ENCODE measurements at places on chromosomes 13 and 19.
A peak's percentile ranks its signal among the peaks of the same experiment; 100 is the strongest.

GRCh38 chr13:72384879-72385278, 342.6 kb downstream of the MZT1 start:
- DNase-seq: no peak

DNA sequence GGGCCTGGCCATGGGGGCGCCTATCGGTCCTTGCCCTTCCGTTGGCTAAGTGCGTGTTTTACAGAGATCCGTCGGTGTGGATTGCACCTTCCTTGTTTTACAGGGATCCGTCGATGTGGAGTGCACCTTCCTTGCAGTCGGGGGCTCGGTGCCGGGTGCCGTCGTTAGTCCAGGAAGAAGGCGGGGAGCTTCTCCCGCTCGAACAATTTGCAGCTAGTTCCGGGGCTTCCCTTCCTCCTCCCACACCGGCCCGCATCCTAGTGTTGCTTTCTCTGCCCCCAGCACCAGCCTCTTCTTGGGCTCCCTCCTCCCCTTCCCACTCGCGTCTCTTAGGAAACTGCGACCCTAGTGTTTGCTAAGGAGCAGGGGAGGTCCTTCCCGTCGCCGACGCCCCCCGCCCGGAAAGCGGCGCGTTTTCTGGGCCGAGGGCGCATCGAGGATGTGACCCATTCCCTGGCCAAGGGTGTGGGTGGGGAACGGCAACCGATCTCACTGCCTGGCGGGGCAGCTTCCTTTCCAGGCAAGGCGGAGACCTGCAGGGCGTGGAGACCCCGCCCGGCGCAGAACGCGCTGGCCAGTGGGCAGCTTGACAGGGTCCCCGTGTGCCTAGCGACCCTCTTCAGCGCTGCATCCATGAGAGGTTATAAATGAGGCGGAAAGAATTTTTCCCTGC, 75.7 kb upstream of the ZNF91 start:
- DNase-seq: no peak

DNA sequence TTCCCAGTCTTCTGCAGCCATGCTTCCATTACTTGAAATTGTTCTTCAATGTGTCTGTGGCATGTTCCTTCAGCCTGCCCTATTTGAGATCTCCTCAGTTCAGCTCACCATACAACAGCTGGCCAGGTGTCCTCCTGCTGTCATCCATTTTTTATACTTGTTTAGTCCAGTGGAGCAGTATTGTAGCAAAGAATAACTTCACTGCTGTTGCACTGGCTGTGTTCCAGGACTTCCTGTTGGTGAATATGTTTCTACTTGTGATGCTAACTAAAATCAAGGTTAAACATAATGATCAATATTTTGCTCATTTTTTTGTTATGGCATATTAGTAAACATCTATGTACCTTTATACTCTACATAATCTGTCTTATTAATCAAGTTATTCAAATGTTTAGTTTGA, 1394.1 kb downstream of the PCDH9 start:
- DNase-seq: no peak

DNA sequence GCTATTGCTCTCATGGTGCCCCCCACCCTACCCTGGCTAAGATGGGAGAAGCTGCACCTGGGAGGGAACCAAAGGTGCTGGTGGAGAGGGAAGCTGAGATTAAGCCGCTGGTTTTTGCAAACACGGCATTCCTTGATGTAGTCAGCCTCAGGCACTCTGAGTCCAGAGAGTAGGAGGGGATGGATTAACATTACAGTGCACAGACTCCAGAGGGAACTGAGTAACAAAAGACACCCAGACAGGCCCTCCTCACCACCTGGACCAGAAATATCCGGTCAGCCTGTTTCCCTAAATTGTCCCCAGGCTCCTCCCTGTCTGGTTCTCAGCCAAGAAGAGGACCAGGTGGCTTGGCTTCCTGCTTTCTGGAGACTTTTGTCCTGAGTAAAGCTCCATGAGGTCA, 28.9 kb upstream of the PABPC3 start:
- DNase-seq: no peak

DNA sequence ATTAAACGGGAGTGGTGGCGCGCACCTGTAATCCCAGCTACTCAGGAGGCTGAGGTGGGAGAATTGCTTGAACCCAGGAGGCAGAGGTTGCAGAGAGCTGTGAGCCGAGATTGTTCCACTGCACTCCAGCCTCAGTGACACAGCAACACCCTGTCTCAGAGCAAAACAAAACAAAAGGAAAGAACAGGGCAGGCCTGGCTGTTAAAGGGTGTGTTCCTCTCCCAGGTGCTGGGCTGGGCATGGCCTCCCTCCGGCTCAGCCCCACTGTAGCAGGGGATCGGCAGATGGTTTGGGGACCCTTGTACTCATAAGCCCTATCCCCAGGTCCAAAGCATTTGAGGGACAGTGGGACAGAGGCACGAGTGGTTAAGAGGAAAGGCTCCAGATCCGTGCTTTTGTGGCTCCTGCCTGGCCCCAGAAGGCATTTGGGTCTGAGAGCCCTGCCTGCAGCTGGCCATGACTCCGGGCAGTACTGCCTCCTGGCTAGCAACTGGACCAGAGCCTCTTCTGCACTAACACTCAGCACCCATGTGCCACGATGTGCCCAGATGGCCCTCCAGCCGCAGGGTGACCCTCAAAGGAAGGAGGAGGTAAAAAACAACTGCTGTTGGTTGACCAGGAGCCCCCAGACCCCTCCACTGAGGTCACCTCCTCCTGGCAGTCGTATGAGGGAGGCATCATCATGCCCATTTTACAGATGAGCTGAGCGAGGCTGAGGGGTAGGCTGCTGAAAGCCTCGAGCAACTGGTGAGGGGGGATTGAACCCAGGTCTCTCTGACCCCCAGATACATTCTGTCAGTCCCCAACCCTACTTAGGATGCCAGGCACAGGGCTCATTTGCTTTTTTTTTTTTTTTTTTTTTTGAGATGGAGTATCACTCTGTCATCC, 10.0 kb downstream of the RFX1 start:
- no peak for DNase-seq

DNA sequence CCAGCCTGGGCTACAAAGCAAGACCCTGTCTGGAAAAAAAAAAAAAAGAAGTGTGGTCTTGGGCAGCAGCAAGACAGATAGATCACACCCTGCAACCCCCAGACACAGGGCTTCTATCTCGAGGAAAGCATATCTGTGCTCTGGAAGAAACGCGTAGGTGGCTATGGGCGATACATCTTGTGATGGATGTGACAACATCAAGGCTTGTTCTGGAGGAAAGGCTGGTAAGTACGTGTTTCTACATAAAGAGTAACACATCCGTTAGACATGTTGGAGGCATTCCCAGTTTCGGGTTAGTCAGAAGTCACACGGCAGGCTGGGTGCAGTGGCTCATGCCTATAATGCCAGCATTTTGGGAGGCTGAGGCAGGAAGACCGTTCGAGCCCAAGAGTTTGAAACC, 6.6 kb upstream of the DHDH start:
- peak; percentile 49 for DNase-seq

DNA sequence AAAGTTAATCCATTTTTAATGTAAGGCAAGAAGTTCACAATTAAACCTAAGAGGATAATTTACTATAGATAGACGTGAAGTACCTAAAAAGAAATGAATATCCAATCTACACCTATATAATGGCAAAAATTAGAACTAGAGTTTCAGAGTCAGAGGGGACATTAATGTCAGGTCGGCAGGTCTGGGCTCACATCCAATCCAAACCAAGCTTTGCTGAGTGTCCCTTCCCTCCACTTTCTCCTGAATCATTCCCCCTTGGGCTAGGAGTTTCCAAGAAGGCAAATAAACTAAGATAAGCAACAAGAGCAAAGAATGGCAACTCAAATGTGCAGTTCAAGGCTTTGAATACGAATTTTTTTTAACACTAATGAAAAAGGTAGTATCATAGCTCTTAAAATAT, 2.9 kb downstream of the FLT3 start:
- no peak for DNase-seq

- no peak for DNase-seq
Measured at GRCh38 chr19:57786286-57786685, 16.8 kb downstream of the ZNF586 start.

GRCh38 chr19:42075364-42075615, 676 bp upstream of the ZNF574 start:
- DNase-seq: no peak

DNA sequence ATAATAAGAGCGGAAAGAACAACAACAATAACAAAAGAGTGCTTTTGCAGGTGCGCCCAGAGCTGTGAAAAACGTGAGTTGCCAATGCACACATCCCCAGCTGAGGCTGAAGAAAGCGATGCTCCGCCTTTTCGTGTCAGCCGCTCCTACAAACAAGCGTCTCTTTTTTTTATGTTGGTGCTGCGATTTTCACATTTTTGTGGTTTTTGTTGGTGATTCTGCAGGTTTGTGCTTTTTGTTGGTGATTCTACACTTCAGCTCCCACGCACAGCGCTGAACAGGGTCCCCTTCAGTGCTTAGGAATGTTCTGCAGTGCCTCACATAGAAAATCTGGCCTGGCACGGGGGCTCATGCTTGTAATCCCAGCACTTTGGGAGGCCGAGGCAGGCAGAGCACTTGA, 7.3 kb upstream of the SBK3 start:
- no peak for DNase-seq

DNA sequence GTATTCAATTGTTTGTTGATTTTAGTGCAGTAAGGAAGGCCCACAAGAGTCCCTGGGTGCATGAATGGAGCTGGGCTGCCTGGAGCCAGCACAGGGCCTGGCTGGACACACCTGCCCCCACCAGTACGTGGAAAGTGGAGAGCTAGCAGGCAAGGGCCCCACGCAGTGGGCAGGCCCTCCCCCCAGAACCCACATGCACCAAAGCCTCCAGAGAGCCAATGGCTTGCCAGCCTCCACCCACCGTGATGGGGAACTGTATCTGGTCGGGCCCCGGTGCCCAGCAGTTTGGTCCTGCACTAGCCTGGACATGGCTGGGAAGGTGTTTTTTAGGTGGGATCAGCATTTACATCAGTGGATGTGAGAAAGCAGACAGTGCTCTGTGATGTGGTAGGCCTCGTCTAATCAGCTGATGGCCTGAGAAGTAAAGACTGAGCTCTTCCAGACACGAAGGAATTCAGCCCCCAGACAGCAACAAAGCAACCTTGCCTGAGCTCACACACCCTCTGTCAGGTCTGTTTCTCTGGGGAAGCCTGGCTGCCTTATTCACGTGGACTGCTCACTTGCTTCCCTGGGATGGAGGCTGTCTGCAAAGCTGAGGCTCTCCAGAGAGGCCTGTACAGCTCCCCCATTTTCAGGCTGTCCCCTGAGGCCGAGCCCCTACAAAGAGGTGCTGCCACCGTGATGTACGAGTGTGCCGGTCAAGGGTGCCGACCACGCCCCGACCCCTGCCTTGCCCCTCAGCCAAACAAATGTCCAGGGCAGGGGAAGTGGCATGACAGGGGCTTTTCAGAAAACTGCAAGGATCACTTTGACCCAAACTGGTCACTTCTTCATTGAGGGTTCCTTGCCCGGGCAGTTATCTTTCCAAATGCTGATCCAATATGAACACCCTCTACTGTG, 27.5 kb downstream of the RAB20 start:
- no peak for DNase-seq

DNA sequence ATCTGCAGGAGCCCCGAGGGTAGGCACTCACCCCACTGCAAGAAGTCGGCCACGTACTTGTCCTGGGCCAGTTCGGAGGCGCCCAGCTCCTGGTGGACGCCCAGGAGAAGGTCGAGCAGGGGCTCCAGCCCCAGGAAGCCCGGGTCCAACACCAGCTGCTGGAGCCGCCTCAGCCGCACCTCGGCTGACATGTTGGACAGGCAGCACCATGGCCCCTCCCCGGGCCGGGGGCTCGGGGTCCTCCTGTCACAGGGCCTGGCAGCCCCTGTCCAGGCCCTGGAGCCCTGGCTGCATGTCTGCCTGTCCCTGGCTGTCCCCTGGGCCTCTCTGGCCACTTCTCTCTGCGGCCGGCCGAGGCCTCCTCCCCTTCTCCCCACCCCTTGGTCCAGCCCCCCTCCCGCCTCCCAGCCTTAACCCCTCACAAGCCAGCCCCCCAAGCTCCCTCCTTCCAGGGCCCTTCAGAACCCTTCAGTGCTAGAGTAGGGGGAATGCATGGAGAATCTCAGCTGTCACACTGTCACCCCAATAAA, at the start of gene DMPK:
TSS of gene DMPK (minus strand) at position 329 of the 530 bp plus-strand sequence. CDS start at position 191, 138 bp downstream.
- peak; percentile 29 for DNase-seq
